ENCODE measurements at places on chromosomes 3 and 15.
A peak's percentile ranks its signal among the peaks of the same experiment; 100 is the strongest.

DNA sequence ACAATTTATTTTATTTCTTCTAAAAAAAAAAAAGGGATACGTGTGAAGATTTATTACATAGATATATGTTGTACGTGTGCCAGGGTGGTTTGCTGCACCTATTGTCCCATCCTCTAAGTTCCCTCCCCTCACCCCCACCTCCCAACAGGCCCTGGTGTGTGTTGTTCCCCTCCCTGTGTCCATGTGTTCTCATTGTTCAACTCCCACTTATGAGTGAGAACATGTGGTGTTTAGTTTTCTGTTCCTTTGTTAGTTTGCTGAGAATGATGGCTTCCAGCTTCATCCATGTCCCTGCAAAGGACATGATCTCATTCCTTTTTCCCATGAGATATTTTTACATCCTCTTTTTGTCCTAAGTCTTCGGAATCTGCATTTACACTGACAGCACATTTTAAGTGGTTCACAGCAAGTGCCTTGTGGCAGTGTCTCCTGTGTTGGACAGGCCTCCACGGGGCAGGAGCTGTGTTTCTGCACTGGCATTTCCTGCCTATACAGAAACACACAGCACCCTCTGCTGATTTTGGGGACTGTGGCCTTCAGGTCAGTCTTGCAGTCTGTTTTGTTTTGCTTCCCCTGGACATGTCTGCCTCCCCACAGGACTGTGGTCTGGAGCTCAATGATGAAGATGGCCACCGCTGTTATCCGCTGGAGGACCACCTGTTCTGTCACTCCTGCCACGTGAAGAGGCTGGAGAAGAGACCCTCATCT, 12.7 kb upstream of the SACM1L start:
- DNase-seq = no peak

GRCh38 chr15:100940767-100941379, 21.7 kb downstream of the LRRK1 start:
- no peak for DNase-seq

- DNase-seq = no peak
Observed at GRCh38 chr3:177936721-177937120, 599.5 kb upstream of the KCNMB2 start.

GRCh38 chr15:67411486-67411885, 109.4 kb upstream of the C15orf61 start:
- peak; percentile 27 for DNase-seq

- DNase-seq = peak; percentile 70
Observed at GRCh38 chr15:51878446-51879386, 49.3 kb downstream of the TMOD3 start.

DNA sequence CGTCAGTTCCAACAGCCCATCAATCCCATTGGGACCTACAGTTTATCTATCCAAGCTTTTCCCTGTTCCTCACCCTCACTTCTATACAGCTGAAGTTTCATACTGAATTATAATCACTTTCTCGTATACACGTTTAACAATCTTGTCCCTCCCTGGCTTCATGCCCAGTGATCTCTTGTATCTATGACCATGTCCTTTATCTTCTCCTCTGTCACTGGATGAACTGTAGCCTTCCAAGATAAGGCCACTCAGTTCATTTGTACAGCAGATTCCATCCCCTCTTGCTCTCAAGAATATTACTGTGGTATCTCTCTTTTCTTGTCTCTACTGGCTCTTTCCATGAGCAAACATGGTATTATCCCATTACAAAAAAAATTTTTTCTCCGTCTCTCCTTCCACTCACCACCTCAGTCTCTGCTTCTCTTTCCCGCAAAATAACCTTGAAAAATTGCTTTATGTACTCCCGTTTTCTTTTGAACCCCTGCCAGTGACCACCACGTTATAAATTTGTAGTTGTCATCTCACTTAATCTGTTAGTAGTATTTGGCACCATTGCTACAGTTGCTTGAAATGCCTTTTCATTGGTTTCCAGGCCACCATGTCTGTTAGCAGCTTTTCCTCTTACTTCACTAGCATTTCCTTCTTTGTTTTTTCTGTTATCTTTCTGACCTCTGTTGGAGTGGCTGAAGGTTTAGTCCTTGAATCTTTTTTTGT, 9.4 kb downstream of the CTNNB1 start:
- DNase-seq = no peak

DNA sequence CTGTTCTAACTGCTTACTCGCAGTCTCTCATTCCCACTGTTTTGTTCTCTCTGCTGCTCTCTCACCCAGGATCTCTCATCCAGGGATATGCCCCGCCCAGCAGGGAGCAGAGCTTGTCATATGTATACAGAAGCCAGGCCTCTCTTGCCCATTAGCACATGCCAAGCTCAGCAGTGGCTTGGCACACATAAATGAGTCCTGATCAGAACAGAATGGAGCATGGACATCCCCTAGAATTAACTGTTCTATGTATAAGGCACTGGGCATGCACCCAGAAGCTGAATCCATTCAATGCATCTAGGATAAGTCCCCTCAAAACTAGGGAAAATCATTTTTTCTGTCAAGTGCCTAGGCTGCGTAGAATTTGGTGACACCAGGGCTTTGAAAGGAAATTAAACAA, 61.6 kb downstream of the IGSF11 start:
- DNase-seq = no peak

GRCh38 chr15:73539212-73540128, 93.7 kb downstream of the NPTN start:
- no peak for DNase-seq

- DNase-seq = no peak
Observed at GRCh38 chr3:132756108-132756650, 34.0 kb upstream of the NPHP3 start.

- DNase-seq = no peak
Observed at GRCh38 chr15:63968700-63969099, 77.6 kb downstream of the DAPK2 start.

GRCh38 chr3:135136361-135137100, 341.5 kb downstream of the EPHB1 start:
- no peak for DNase-seq

DNA sequence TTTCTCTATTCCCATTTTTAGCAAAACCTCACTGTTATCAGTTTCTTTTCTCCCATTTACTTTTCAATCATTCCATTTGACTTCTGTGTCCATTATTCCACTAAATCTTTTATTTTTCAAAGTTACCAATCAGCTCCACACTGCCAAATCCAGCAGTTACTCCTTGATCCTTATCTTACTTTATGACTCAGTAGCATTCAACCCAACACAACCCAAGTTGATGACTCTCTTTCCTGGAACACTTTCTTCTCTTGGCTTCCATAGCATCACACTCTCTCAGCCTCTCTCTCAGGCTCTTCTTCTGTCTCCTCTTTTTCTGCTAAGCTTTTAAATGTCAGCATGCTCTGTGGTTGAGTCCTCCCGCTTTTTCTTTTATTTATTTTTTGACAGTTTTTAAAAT, 36.3 kb downstream of the RASGRP1 start:
- DNase-seq = peak; percentile 90

DNA sequence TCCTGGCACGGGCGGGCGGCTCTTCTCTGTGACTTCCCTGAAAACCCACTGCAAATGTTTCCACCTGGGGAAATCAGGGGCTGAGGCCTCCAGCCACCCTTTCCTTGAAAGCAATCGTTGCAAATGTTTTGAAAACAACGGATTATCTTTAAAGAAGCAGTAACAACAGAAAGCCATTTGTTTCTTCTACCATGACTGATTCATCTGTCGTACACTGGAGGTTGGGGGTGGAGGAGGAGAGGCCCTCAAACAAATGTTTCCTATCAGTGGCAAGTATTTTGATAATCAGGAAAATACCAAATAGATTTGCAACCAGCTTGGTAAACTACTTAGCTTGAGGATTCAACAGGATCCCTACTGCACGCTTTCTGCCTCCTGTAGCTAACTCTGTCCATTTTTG, 114.9 kb downstream of the PDZRN3 start:
- DNase-seq = peak; percentile 25

- DNase-seq = no peak
Observed at GRCh38 chr15:64985366-64986033, 4.2 kb downstream of the SPG21 start.

- DNase-seq = no peak
Observed at GRCh38 chr3:132966374-132966773, 71.8 kb upstream of the TMEM108 start.

DNA sequence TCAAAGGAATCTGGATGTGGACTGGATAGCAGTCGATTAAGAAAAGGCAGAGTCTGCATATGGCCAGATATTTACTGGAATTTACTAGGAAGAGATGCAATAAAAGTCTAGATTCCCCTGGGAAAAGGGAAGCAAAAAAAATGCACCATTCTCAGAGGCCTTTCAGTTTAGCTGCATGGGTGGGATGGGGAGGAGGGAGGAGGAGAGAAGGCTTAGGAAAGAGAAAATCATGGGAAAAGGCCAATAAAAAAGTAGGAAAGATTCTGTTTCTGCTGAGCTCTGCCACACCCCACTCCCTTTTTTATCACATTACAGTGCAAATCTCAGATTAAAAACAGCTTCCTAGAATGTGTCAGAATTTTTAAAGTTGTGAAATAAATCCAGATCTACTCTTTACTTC, 103.6 kb downstream of the ADAMTS9 start:
- no peak for DNase-seq

- DNase-seq = no peak
Observed at GRCh38 chr3:196181127-196181546, 30.1 kb downstream of the ZDHHC19 start.

DNA sequence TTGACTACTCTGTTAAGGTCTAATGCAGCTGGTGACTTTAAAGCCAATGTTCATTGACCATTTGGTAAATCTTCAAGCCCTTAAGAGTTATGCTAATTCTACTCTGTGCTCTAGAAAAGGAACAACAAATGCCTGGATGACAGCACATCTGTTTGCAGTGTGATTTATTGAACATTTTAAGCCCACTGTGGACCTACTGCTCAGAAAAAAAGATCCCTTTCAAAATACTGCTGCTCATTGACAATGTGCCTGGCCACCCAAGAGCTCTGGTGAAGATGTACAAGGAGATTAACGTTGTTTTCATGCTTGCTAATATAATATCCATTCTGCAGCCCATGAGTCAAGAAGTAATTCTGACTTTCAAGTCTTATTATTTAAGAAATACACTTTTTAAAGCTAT, 110.8 kb downstream of the TBC1D5 start:
- DNase-seq = no peak

- DNase-seq = peak; percentile 80
Observed at GRCh38 chr15:55588070-55588814, at the start of gene PYGO1. Gene PYGO1 (minus strand): TSS chr15:55588345. CDS start chr15:55587883, 462 bp downstream.

- DNase-seq = no peak
Observed at GRCh38 chr3:98233468-98233867, 30.6 kb upstream of the OR5H6 start.

- DNase-seq = no peak
Observed at GRCh38 chr3:48422272-48422671, 7.6 kb downstream of the PLXNB1 start.

DNA sequence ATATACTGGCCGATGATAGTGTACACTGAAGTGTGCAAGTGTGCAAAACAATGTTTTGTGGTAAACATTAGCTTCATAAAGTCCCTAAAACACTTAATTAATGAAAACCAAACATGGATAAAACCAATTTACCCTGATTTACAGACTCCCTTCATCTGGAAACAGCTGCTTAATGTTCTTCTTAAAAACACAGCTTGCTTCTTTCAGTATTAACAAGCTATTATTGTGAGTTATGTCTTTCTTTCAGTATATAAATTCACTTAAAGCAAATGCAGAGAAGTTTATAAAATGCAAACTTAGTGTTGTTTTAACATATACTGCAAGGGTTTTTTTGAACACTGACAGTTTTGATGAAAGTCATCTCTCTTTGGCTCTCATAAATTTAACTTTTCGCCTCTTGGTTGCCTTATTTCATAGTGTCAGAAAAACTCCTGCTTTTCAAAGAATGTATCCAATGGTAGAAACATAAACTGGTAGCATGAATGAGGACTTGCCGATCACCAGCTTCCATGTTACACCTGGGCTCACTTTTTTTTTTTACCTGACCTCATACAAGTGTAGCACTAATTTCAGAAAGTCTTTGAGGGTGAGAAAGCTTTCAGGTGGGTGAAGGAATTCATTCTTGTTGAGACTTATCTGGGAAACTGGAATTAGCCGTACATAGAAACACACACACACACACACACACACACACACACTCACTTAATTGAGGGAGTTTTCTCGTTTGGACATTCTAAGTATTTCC, 532.2 kb downstream of the ROBO2 start:
- DNase-seq = no peak

DNA sequence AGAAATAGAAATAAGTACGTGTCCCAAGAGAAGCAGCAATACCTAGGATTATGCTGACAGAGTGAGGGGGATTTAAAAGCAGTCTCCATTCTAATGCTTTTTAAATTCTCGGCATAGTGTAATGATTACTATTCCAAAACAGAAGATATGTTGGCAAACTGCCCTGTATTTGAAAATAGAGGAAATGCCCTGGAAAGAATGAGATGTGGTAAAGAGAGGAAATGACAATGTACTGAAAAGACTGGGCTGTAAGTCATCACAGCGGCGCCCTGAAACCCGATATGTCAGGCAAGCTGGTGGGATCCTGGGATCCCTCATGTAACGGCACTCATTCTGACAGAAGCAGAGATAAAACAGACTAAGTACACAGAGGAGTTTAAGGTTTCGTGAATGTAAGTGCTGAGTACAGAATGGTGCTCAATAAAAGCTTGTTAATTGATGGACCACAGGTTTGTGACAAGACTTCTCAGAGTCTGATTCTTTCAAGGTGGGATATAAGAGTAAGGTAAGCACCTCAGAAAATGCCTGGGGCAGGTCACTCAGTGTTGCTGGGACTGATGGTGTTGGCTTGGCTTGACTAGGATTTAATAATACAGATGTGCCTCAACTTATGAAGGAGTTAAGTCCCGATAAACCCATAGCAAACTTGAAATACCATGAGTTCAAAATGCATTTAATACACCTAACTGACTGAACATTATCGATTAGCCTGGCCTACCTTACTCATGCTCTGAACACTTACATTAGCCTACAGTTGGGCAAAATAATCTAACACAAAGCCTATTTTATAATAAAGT, 91.4 kb downstream of the NFKBIZ start:
- DNase-seq = peak; percentile 96

DNA sequence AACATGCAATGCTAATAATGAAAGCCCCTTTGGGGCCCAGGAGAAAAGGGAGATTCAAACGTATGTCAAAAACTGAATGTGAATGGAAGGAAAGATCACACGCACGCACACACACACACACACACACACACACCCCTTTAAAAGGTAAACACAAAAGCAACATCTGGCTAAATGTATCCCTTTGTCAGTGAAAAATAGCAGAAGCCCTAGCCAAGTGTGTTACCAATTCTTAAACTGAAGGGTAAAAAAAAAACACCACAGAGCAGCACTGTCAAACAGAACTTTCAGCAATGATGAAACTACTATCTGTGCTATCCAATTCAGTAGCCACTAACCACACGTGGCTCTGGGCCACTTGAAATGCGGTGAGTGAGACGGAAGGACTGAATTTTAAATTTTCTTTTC, 4.9 kb downstream of the RFTN1 start:
- peak; percentile 51 for DNase-seq

DNA sequence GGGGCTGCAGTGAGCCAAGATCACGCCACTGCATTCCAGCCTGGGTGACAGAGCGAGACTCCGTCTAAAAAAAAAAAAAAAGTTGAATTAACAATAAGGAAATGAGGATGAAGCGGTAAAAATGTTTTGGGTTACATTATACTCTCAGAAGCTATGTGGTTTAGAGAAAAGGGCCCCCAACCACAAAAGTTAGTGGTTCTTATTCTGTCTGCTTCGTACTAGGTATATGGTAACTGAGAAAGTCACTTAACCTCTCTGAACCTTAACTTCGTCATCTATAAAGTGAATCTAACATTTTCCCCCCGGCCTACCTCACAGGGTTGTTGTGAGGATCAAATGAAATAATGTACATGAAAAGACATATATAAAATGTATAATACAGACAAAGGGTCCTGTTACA, 38.4 kb upstream of the EHHADH start:
- no peak for DNase-seq
